ENCODE measurements at places on chromosomes 5 and 9.

- no peak for DNase-seq
Observed at GRCh38 chr9:123354806-123355508, 1.0 kb upstream of the CRB2 start.

- no peak for DNase-seq
Observed at GRCh38 chr5:39657943-39658342, 233.2 kb upstream of the DAB2 start.

GRCh38 chr5:153584126-153584959 is 93.9 kb downstream of the GRIA1 start:
- no peak for DNase-seq

GRCh38 chr5:154937186-154937717 is 759 bp downstream of the GEMIN5 start:
- DNase-seq = no peak

- DNase-seq = peak; percentile 48
Observed at GRCh38 chr9:126763130-126763764, 41.6 kb upstream of the ZBTB43 start.
